ENCODE measurements at places on chromosomes 3 and 15.

DNA sequence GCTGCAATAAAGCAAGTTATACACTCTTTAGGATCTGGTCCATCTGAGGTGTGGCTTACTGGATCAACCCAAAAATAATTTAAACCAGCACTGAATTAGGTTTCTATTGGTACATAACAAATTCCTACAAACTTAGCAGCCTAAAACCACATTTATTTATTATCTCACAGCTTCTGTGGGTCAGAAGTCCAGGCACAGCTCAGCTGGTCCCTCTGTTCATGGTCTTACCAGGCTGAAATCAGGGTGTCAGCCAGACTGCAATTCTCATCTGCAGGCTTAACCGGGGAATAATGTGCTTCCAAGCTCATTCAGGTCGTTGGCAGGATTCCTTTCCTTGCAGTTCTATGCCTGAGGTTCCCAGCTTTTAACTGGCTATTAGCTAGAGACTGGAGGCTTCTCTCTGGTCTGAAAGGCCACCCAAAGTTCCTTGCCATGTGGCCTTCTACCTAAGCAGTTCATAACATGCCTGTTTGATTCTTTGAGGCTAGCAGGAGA lies 477.4 kb upstream of the WNT5A start:
- no peaks in the 10 kb centered on the region for H3K36me3 ChIP-seq
- H3K27me3 ChIP-seq: no peaks in the 10 kb centered on the region
- no peak overlapping the region for H3K4me3 ChIP-seq
- H3K27ac ChIP-seq: no peak overlapping the region
- H3K4me1 ChIP-seq: peaks cover 6% of the 10 kb centered on the region
- DNase-seq: no peak

DNA sequence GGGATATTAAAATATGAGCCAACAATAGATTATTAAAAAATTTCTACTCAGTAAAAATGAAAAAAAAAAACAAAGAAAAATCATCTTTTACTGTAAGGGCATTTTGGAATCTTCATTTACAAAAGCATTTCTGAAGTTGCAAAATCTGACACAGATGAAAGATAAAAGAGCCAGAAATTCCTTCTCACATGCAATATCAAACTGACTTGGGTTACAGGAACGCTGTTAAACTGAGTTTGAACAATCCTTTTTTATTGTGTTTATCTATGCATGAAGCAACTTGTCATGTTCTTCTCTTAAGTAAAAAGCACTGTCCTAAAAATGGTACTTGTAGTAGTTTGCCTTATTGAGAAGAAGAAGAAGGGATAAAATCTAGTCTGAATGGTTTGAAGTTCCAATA lies 468.5 kb upstream of the KCNMB2 start:
- DNase-seq: no peak
- H3K4me3 ChIP-seq: no peak overlapping the region
- no peaks in the 10 kb centered on the region for H3K36me3 ChIP-seq
- H3K4me1 ChIP-seq: no peaks in the 10 kb centered on the region
- H3K27me3 ChIP-seq: no peaks in the 10 kb centered on the region

DNA sequence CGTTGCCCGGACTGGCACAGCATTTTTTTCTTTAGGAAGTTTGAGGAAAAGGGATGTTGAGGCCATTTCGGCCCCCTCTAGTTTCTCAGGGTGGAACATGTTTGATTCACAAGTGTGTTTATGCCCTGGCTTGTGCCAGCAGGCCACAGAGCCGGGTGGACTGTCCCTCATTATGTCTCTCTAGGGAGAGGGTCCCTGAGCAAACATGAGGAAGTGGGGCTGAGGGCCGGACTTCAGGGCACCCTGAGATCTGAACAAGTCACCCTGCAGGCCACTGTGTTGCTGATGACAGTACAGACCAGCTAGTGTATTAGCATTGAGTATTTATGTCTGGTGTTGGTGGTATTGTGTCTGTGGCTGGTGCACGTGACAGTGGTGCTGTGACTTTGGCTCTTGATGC lies 34.9 kb downstream of the RNU5B-1 start:
- no peaks in the 10 kb centered on the region for H3K36me3 ChIP-seq
- DNase-seq: no peak
- H3K4me1 ChIP-seq: no peaks in the 10 kb centered on the region
- peaks cover 7% of the 10 kb centered on the region for H3K27me3 ChIP-seq

GRCh38 chr3:23916152-23916885 lies 471 bp downstream of the NKIRAS1 start:
- H3K4me3 ChIP-seq: peak overlapping the region; percentile 99
- no peaks in the 10 kb centered on the region for H3K27me3 ChIP-seq
- H3K4me1 ChIP-seq: peaks cover 45% of the 10 kb centered on the region
- H3K36me3 ChIP-seq: peaks cover 50% of the 10 kb centered on the region
- DNase-seq: no peak

- peaks cover 7% of the 10 kb centered on the region for H3K36me3 ChIP-seq
- DNase-seq: no peak
- no peaks in the 10 kb centered on the region for H3K27me3 ChIP-seq
- H3K4me3 ChIP-seq: no peak overlapping the region
- no peak overlapping the region for H3K27ac ChIP-seq
- peaks cover 3% of the 10 kb centered on the region for H3K4me1 ChIP-seq
Observed at GRCh38 chr3:122803977-122804376, 9.1 kb downstream of the SLC49A4 start.

DNA sequence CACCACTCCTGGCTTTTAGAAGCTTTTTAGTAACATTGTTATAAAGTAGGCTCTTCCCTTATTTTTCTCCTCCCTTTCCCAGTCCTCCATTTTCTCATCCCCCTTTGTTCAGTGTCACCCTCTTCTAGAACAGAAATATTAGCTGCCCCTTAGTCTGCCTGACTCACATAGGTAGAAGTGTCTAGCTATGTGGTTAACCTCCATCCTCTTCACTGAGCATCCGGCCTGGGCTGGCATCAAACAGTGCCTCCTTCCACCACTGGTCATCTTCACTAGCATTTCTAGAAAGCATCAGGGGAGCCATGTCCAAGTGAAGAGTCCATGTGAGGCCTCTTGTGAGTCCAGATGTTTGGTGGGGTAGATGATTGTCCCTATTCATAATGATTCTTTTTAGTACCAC lies 70.0 kb upstream of the SKOR1 start:
- H3K27ac ChIP-seq: no peak overlapping the region
- peaks cover 4% of the 10 kb centered on the region for H3K36me3 ChIP-seq
- H3K4me1 ChIP-seq: peaks cover 54% of the 10 kb centered on the region
- no peak for DNase-seq
- H3K4me3 ChIP-seq: no peak overlapping the region

DNA sequence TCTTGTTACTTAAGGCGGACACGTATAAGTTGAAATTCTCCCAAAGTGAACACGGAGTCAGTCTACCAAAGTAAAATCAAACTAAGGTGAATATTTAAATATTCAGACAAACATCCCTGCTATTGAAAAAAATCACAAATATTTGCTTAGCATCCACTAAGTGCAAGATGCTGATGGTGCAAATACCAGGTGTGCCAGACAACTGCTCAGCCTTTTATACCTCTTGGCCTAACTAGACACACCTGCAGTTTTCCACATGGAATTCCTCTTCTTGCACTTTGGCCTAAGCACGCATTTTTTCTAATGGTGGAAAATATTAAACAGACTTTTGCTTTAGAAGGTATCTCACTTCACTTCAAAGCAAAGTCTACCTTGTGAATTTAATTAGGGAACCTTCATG lies 84.1 kb upstream of the ICE2 start:
- peak overlapping the region; percentile 52 for H3K27ac ChIP-seq
- peak overlapping the region; percentile 42 for H3K4me3 ChIP-seq
- no peak for DNase-seq
- H3K36me3 ChIP-seq: peaks cover 7% of the 10 kb centered on the region
- H3K27me3 ChIP-seq: no peaks in the 10 kb centered on the region

DNA sequence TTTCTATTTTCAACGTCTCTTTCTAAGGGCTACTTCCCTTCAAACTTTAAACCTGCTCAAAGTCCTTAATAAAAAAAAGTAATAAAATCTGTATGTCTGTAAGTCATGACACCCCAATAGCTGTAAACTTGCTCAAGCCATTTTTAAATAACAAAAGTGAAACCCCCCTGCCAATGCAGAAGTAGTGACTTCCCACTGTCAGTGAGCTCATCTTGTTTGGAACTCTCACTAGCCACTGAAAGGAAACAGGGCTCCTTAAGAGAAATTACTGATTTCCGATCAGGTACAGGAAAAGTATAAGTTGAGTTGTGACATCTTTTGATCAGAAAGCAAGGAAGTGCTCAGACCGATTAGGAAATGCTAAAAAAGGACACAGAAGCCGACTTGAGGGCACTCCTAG lies 27.6 kb upstream of the GPR171 start:
- H3K27me3 ChIP-seq: no peaks in the 10 kb centered on the region
- no peak for DNase-seq
- peak overlapping the region; percentile 84 for H3K27ac ChIP-seq
- H3K36me3 ChIP-seq: no peaks in the 10 kb centered on the region

- H3K36me3 ChIP-seq: peaks cover 2% of the 10 kb centered on the region
- no peak for DNase-seq
- peaks cover 62% of the 10 kb centered on the region for H3K4me1 ChIP-seq
- no peak overlapping the region for H3K4me3 ChIP-seq
- H3K27ac ChIP-seq: no peak overlapping the region
- H3K27me3 ChIP-seq: no peaks in the 10 kb centered on the region
Observed at GRCh38 chr3:102089904-102090720, 240.8 kb downstream of the NFKBIZ start.

GRCh38 chr3:312160-312733 lies 115.7 kb downstream of the CHL1 start:
- H3K27me3 ChIP-seq: peaks cover 7% of the 10 kb centered on the region
- H3K4me3 ChIP-seq: no peak overlapping the region

DNA sequence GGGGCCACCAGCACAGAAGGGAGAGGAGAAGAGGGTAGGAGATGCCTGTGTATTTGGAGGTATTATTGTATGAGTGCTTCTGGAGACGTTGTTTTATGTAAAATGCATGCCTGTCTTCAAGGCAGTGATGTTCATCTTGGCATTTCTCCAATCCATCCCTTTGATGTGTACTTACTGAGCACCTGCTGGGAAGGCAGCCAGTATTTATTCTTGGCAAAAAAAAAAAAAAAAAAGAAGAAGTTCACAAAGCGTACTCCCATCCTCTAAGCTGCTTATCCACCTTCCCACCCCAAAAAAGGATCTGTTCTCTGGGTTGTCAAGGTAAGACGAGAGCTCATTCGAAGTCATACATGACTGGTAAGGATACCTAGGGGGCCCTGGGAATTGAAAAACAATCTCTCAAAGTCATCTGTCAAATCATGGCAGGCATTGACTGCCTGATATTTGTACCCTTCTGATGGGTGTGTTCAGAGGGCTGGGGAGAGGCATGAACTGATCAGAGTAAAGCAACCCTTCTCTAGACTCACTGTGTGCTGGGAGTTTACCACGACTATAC lies 30.0 kb upstream of the SLC6A1 start:
- no peaks in the 10 kb centered on the region for H3K27me3 ChIP-seq
- H3K36me3 ChIP-seq: no peaks in the 10 kb centered on the region
- H3K27ac ChIP-seq: no peak overlapping the region
- H3K4me1 ChIP-seq: no peaks in the 10 kb centered on the region
- H3K4me3 ChIP-seq: no peak overlapping the region

DNA sequence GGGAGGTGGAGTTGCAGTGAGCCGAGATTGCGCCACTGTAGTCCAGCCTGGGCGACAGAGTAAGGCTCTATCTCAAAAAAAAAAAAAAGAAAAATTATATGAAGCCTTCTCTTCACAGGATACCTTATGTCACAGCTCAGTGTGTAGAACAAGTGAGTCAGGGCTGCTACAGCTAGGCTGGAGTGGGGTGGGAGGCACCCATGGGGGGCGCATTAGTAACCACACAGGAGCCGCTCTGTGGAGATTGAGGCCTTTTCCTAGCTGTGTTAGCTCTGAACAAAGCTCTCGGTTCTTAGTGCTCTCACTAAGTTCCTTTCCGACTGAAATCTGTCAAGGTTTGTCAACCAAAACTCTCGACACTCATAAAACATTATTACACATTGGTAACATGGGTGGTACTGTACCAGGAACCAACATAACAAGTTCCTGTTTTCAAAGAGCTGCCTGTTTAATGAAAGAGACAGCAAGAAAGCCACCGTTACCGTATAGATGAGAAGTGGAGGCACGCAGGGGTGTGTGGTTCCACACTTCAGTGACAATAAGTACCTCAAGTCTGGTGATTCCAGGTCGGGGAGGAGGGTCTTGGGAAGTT lies 4.5 kb downstream of the LRRC31 start:
- DNase-seq: peak; percentile 16
- peaks cover 33% of the 10 kb centered on the region for H3K4me1 ChIP-seq
- H3K4me3 ChIP-seq: no peak overlapping the region
- H3K27ac ChIP-seq: no peak overlapping the region

DNA sequence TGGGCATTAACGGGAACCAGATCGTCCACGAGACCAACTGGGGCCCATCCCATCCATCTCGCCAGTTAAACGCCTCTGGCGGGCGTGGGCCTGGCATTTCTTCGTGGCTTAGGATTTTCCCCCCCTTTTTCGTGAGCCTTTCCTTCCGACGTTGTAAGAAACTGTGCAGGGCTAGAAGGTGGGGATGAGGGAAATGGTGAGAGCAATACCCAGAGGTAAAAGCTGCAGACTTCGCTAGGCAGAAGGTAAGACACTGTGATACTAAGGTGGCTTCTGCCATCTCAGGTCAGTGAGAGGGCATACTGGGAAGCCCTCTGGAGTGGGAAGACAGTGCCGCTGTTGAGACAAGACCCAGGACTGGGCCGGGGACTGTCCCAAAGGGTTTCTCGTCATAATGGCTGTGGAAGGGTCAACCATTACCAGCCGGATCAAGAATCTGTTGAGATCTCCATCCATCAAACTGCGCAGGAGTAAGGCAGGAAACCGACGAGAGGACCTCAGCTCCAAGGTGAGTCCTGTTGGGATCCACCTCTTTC lies 666 bp downstream of the MAPKBP1 start:
- peaks cover 60% of the 10 kb centered on the region for H3K4me1 ChIP-seq
- DNase-seq: no peak
- no peaks in the 10 kb centered on the region for H3K27me3 ChIP-seq
- H3K4me3 ChIP-seq: peak overlapping the region; percentile 86

- peak overlapping the region; percentile 5 for H3K27ac ChIP-seq
- H3K4me3 ChIP-seq: no peak overlapping the region
- peaks cover 14% of the 10 kb centered on the region for H3K4me1 ChIP-seq
- DNase-seq: no peak
- peaks cover 54% of the 10 kb centered on the region for H3K36me3 ChIP-seq
- no peaks in the 10 kb centered on the region for H3K27me3 ChIP-seq
Observed at GRCh38 chr3:132573797-132574211, 23.3 kb upstream of the ACKR4 start.

GRCh38 chr3:12400616-12401194 lies 83.6 kb upstream of the TSEN2 start:
- no peaks in the 10 kb centered on the region for H3K36me3 ChIP-seq
- DNase-seq: no peak
- peaks cover 17% of the 10 kb centered on the region for H3K4me1 ChIP-seq
- H3K4me3 ChIP-seq: no peak overlapping the region
- peaks cover 17% of the 10 kb centered on the region for H3K27me3 ChIP-seq

- peaks cover 35% of the 10 kb centered on the region for H3K27me3 ChIP-seq
- H3K36me3 ChIP-seq: no peaks in the 10 kb centered on the region
- H3K4me1 ChIP-seq: peaks cover 8% of the 10 kb centered on the region
- no peak for DNase-seq
- H3K27ac ChIP-seq: no peak overlapping the region
Observed at GRCh38 chr3:72171463-72171881, 386.5 kb upstream of the PROK2 start.

Measured in activated naive CD8-positive, alpha-beta T cell treated with anti-CD3 and anti-CD28 coated beads, Interleukin-2, amount 50 U/mL, for 24 hours (primary cell).